ENCODE measurements at places on chromosomes 4 and X.
A peak's percentile ranks its signal among the peaks of the same experiment; 100 is the strongest.

DNA sequence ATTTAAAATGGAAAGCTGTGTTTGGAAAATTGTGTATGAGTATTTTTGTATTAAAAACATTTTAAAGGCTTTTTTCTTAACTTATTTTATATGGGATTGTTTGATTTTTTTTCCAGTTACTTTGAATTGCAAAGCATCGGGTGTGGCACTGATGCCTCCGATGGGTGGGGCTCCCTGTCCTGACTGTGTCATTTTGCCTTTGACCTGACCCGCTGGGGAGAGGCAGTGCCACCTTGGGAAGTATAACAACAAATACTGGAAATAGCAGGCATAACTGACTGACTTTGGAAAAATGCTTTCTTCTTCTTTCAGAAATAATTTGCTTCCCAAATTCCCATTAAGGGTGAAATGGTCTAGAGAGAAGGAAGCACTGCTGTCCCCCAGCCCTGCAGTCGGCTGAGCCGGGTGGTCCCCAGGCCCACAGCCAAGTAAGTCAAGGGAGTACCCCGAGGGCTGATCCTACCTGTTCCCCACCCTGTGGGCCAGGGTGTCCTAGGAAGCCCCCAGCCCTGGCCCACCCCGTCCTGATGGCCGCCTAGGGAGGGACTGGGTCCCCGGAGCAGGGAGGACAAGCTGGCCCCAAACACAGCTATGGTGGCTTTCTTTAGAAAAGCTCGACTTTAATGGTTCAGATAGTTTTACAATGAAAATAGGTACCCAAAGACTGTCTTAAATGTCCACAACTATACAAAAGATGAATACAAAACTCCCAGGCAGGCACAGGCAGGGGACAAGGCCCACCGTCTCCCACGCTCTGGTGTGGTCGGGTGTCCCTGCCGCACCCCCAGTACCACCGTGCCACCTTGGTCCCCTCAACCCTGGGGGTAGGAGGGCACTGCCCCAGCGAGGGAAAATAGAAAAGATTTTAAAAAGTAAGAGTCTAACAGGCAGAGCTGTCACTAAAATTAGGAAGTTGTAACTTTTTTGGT, 26.4 kb downstream of the NELFA start:
- DNase-seq: no peak

DNA sequence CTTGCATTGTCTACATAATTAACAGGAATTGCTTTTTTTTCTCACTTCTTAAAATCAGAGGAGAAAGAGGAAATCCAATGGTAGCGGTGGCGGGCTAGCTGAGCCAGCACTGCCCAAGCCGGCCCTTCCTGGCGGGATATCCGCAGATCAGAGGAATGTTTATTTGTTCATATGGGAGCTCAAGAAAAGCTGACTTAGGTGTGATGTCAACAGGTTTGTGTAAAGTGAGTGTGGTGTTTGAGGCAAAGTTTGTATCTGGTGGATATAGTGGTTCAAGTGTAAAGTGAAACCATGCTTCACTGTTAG, 466 bp upstream of the SLC39A8 start:
- peak; percentile 37 for DNase-seq

DNA sequence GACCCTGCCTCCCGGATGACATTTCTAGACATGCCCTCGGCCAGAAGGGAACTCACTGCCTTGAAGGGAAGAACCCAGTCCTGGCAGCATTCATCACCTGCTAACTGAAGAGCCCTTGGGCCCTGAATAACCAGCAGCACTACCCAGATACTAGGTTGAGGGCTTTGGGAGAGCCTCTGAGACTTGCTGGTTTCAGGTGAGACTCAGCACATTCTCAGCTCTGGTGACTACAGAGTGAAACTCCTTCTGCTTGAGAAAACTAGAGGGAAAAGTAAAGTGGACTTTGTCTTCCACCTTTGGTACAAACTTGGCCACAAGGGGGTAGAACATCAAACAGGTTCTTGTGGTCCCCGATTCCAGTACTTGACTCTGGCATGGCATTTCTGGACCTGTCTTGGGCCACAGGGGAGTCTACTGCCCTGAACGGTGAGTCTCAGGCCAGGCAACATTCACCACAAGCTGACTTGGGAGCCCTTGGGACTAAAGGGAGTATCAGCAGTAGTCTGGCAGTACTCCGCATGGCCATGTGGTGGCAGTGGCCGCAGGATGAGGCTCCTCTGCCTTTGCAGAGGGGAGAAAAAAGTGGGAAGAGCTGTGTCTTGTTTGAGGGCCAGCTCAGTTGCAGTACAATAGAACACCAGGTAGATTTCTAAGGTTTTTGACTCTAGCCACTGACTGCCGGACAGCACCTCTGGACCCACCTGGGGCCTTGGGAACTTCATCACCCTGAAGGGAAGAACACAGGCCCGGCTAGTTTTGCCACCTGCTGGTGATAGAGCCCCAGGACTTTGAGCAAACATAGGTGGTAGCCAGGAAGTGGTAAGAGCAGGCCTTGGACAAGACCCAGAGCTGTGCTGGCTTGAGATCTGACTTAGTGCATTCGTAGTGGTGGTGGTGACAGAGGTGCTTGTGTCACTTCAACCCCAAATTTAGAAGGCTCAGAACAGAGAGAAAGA, 414.8 kb downstream of the OPHN1 start:
- no peak for DNase-seq

GRCh38 chr4:6472008-6472386, 417 bp downstream of the PPP2R2C start:
- DNase-seq: no peak

DNA sequence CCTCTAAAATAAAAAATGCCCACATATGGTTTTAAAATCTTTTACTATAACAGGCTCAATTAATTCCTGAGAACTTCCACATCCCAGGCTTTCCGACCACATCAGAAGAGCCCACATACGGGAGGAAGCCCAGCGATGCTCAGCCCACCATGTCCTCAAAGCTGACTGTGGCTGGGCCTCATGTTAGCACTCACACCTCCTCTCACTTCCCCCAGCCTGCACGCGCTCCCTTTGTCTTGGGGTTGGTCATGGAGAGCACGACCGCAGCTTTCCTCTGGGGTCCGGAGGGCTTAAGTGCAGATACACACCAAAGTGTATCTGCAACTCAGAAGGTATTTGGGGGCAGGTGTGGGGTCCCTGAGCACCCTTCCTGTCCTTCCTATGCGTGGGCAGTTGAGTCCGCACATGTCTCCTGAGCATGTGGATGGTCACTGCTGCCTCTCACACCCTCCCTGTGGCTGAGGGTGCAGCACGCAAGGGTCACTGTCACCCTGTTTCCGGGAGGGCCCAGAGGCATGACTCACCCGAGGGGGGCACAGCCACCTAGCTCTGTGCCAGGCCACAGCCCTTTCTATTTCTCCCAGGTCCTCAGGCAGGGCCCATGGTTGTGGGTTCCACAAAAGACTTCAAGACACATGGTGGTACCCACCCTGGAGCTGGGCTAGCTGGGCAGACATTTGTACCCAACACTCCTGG, 21.2 kb downstream of the WDR1 start:
- DNase-seq: no peak

- DNase-seq: no peak
These were observed 56.1 kb downstream of the FAM13A start for GRCh38 chr4:89000844-89001360.

GRCh38 chrX:73977542-73978169, 326.3 kb upstream of the ZCCHC13 start:
- peak; percentile 75 for DNase-seq

DNA sequence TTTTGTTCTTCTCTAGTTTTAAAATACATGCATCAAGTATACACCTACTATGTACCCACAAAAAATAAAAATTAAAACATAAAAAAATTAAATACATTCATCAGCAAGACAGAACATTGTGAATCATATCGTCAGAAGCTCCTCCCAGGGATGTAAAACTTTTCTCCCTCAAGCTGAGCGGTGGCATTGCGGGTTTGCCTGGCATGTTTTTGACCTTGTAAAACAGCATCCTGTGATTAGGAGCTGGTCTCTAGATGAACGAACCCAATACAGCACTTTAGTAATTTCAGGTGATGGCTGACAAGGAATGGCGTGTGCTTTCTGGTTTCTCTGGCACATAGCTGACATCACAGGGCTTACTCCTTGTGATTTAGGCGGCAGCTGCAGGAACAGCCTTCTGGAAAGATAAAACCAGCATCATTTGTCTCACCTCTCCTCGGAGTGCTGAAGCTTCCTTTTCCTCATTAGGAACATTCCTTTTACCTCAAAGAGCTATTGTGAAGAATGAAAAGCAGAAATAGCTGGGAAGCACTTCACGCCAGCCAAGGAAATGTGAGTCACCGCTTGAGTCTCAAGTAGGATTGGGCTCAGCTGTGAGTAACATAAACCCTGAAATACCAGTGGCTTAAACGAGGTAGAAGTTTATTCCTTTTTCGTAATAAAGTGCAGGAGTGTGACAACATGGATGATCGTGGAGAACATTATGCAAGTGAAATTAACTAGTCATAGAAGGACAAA, 44.3 kb downstream of the NYX start:
- no peak for DNase-seq

- no peak for DNase-seq
These were observed 4.1 kb downstream of the KDR start for GRCh38 chr4:55121246-55121645.

- no peak for DNase-seq
These were observed 132.3 kb upstream of the PTCHD1 start for GRCh38 chrX:23202326-23202725.

DNA sequence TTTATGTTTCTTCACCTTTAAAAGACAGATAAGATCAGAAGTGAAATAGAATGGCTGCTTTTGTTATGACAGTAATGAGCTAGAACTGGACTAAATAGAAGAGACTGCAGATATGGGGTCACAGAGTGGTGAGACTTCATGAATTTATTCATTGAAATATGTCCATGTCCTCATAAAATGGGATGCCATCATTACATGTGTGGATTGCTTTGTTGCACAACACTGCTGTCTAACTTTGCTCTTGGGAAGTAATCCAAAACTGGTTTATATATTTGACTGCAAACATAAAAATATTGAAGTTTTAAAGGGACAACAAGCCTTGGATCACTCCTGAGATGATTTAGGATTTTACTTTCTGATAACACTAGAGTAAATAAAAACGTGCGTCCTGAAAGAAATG, 209.2 kb upstream of the FAT4 start:
- DNase-seq: no peak

DNA sequence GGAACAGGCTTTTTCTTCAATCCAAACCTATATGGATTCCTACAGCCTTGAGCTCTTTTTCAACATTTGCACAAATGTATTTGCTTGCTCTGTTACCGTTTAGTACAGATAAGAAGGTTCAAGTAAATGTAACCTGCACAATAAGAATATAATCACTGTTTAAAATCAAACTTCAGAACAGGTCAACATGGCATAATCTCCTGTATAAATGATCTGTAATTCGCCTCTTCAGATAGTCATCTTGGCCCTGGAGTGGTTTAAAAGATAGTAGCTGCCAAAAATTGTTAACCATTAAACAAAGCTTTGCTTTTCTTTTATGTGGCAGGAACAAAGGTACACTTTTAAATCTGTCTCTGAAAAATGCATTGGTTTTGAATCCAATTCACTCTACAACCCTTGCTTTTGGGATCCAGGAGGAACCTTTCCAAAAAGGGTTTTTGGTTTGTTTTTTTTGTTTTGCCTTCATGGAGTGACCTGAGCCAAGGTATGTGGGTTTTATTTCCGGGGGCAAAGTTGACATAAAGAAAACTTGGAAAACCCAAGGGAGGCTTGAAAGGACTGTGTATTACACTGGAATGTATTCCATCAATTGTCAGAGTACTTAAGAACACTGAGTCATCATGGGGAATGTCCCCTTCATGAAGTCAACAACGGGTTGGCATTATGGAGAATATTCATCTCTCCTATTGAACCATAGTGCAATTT, 210.4 kb upstream of the HCCS start:
- DNase-seq: no peak

- no peak for DNase-seq
These were observed 26.4 kb downstream of the TRMT44 start for GRCh38 chr4:8467016-8467415.

DNA sequence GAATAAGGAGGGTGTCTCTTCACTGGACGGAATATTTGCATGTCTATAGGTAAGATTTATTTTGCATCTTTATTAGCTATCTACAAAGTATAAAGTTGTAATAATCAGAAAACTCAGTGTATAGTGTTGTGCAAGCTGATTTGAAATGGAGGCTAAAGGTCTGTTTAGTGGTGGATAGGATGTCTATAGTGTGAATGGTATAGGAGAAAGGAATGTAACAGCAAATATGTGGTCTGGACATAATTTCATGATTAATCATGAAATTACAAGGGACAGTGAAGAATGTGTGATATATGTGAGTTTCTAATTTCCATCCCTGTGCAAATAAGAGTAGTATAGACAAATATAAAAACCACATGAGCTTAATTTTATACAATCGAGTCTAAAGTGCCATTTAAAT, 79.3 kb upstream of the CAMK2D start:
- no peak for DNase-seq

- DNase-seq: no peak
These were observed 7.8 kb downstream of the PNCK start for GRCh38 chrX:153665726-153666306.

GRCh38 chrX:22134681-22135080, 102.6 kb downstream of the PHEX start:
- no peak for DNase-seq

- no peak for DNase-seq
These were observed 89.2 kb upstream of the EFHC2 start for GRCh38 chrX:44432641-44433040.

DNA sequence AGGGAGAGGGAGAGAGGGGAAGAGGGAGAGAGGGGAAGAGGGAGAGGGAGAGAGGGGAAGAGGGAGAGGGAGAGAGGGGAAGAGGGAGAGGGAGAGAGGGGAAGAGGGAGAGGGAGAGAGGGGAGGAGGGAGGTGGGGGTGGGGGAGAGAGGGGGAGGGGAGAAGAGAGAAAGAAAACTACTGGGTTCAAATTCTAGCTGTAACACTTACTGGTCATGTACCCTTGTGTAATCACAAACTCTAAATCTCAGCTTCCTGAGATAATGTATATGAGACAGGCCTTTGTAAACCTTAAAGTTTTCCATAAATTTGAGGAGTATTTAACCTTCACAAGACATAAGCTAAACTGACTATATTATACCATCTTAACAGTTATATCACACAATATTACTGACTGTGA, 109.1 kb downstream of the FGF16 start:
- no peak for DNase-seq

- no peak for DNase-seq
These were observed 59.7 kb upstream of the BCOR start for GRCh38 chrX:40157228-40158035.

Measured in CD4-positive, alpha-beta T cell treated with Interleukin-17A for 1 hour (primary cell).